Activated CD4-positive, alpha-beta T cell treated with anti-CD3 and anti-CD28 coated beads, Interleukin-2, amount 10 ng/mL, durations not matched to agents 7 days and 5 days (primary cell): ENCODE measurements at places on chromosomes 7 and 10. TPM values are rescaled to one million over a fixed set of nuclear protein-coding genes. Genes with fewer than 3 reads are reported as not detected.

The SPDYE8 gene
- not detected for total RNA-seq

The AKR1D1 gene
- not detected for total RNA-seq

The PKD2L1 gene
- not detected for total RNA-seq

The AQP1 gene
- total RNA-seq: 0.21 TPM

The COL17A1 gene
- not detected for total RNA-seq

The PDGFA gene
- 0.37 TPM for total RNA-seq

The ABCA13 gene
- 0.19 TPM for total RNA-seq

The VSIR gene
- 120 TPM for total RNA-seq

The CALHM1 gene
- total RNA-seq: 0.21 TPM

The STEAP2 gene
- total RNA-seq: not detected
